Ureter (tissue), 1 donor: ENCODE measurements at places on chromosomes 6 and 20.

GRCh38 chr6:75624988-75625387 is 23.3 kb downstream of the SENP6 start:
- no peak for DNase-seq

DNA sequence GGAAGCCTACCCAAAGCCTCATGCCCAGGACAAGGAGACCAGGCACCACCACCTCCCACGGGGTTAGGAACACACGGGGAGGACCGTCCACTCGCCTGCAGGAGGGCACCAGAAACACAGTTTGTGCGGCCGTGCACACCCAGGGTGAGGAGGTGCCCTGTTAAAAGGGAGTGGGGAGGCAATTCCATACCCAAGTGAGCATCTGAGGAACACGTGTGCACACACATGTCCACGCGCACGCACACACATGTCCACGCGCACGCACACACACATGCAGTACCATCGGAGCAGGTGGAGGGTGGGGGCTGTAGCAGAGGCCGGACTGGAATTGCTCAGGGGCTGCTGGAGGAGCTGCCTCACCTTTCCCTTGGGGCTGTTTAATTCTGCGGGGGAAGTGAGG is 259.4 kb downstream of the TAF4 start:
- no peak for DNase-seq

DNA sequence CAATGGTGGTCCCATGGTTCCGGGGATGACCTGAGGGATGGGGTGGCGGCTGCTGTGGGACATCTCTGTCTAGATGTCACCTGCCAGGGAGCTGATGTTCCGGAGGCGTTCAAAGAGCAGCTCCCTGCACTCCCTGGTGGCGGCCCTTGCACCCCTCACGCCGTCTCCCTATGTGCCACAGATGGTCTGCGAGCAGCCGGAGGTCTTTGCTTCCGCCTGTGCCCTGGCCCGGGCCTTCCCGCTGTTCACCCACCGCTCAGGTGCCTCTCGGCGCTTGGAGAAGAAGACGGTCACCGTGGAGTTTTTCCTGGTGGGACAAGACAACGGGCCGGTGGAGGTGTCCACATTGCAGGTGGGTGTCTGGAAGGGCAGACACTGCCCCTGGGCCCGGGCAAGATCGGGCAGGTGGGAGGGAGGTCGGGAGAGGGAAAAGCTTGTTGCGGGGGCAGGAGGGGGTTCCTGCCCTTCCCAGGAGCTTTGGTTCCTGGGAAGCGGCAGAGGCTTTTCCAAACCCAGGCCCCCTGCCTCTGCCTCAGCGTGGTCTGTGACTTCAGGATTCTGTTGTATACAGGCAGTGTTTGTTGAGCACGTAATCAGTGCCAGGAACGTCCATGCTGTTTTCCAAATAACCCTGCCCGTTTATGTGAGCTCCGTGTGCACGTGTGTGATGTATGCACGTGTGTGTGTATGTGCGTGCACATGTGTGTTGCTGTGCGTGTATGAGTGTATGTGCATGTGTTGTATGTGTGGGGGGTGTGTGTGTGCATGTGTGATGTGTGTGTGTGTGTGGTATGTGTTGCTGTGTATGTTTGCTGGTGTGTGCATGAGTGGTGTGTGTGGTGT is 1.9 kb downstream of the NPEPL1 start:
- no peak for DNase-seq

DNA sequence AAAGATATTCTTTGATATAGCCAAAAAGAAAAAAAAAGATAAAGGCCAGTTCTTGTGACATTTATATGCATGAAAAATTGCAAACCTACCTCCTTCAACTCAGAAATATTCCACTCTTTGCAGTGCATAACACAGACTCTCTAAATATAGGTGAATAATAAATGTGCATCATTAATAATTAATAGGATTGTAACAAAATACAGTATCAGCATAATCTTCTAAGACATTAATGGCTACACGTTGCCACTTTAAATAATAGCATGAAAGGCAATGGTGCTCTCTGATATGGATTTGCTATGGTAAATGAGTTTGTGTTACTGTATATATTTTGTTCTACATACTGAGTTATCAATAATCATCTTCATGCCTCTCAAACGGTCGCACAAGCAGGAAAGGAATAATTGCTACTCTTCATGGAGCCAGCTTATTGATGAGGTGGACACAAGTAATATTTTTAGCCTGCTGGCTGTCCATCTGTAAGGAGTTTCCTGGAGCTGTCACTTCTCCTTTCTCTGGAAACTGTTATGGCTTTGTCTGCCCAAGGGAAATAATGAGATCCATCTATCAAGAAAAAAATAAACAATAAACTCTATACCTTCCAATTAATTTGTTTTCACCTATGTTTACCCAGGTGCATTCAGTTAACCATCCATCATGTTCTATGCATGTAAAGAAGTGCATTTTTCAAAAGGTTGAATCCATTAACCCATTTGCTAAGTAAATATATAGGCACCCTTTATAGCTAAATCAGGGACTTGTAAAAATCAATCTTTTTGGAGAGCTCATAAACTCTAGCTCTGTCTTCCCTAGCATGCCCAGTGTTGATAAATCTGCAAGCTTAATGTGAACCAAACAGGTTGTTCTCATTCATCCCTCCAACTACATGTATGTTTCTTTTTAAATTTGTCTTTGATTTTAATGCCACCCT is 253.0 kb downstream of the NKAIN2 start:
- DNase-seq, result no peak

- no peak for DNase-seq
Observed at GRCh38 chr6:90121982-90122381, 174.7 kb downstream of the BACH2 start.

DNA sequence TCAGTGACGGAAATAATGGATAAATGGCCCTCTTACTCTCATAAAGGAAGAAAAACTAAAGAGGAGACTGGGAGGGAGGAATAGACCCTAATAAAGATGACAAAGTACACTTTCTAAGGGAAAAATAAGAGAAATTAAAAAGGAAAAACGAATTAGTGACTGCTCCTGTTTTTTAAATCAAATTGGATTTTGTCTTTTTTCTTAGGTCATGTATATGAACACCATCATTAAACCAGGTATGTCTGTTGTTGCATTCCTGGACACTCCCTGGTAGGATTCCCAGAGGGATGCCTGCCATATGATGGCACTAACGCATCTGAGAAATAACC is 59.4 kb upstream of the BTN3A2 start:
- DNase-seq, result no peak
